ENCODE measurements at places on chromosomes 3 and 15.
A peak's percentile ranks its signal among the peaks of the same experiment; 100 is the strongest.

GRCh38 chr3:73056014-73056844 is 5.2 kb upstream of the EBLN2 start:
- DNase-seq: peak; percentile 35

GRCh38 chr15:101242160-101242998 is 9.5 kb downstream of the CHSY1 start:
- DNase-seq: no peak

DNA sequence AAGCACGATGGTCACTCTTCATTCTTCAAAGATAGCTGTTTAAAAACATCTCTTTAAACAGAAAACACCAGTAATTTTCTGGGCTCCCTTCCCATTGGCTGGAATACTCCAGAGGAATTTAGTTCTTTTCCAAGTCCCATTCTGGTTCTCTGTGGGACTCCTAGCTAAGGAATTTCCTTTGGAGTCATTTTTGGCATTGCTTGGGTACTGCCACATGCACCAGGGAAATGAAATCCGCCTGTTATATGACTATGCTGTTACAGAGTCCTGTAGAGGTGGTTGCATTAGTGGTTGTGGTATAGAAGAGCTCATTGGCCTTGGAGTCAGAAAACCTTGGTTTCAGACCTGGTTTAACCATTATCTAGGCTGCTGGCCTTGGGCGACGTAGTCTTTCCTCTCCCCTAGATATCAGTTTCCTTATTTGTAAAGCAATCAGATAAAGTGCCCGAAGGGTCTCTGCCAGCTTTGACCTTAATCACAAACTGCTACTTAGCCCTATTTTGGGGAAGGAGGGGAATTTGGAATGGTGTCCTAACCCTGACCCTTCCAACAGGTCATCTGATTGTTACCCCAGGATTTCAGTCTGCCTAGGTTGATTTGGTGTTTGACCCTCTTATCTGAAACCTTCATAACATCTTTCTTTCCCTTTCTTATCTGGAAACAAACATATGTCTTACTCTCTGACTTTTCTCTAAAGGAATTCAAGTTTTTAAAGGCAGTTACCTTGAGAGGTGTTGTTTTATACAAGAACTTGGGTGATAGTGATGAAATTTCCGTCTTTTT is 13.4 kb downstream of the RTP1 start:
- DNase-seq: peak; percentile 46

DNA sequence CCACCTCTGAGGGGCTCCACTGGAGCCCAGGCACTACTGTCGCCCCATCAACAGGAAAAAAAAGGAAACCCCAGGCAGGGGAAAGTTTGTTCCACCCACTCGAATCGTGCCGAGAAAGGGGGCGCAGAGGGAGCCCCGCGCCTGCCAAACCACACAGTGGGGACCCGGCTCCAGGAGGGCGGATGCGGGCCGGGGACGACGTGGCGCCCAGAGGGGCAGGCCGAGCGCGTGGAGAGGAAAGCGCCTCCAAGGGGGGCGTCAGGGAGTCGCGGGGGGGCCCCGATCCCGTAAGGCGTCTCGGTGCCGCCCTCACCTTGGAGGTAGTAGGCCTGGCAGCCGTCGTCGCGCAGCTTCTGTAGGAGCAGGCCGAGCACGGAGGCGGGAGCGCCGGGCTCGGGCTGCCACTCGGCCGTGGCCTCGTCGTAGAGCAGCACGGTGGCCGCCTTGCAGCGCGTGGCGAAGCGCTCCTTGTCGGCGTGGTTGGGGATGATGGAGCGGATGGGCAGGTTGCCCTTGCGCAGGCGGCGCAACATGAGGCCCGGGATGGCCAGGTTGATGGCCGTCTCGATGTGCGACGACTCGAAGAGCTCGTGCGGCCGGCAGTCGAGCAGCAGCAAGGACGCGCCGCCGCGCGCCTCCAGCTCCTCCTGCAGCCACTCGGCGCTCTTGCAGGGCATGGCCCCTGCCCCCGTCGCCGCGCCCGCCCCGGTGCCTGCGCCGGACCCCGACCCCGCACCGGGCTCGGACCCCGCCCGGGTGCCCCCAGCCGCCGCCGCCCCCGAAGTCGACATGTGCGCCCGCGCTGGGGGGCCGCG is 627 bp downstream of the DUSP7 start:
- peak; percentile 77 for DNase-seq

GRCh38 chr3:122217901-122218300 is 34.4 kb downstream of the CASR start:
- DNase-seq: no peak

- DNase-seq: no peak
These were observed 35.0 kb upstream of the ARID3B start for GRCh38 chr15:74505837-74506514.

DNA sequence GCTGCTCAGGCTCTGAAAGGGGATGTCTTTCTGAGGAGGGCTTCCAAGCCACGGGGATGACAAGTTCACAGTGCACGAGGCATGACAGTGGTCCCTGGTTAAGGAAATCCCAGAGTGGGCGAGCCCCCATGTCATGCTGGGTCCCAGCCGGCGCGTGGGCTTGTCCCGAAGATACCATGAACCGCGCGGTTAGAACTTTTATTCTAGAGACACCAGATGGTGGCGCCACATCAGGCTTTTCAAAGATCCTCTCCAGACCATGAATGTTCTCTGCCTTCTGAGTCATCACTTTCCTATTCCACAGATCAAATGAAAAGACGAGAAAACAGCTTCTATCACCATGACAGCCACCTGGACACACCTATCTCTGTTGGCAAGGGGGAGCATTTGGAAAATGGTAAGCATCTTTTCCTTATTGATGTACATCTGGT is 227.8 kb upstream of the LYSMD4 start:
- DNase-seq: no peak

GRCh38 chr15:70195587-70196305 is 98.0 kb upstream of the TLE3 start:
- DNase-seq: no peak

- no peak for DNase-seq
These were observed 86.8 kb upstream of the PSMD6 start for GRCh38 chr3:64110071-64110470.

DNA sequence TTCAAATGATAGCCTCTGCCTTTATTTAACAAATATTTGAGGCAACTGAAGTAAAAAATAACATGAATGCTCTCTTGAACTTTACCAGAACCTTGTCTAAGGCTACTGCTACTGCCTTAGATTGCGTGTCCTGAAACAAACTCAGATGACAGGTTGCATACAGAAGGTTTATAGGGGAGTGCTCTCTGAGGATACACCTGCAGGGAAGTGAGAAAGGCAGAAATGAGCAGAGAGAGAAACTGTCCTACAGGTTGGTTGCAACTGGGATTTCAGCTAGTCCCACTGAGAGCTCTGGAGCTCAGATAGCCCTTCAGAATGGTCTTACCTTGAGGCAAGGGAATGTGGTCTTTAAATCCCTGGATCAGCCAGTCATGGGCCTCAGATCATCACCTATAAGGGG is 165.5 kb downstream of the IL5RA start:
- DNase-seq: no peak

DNA sequence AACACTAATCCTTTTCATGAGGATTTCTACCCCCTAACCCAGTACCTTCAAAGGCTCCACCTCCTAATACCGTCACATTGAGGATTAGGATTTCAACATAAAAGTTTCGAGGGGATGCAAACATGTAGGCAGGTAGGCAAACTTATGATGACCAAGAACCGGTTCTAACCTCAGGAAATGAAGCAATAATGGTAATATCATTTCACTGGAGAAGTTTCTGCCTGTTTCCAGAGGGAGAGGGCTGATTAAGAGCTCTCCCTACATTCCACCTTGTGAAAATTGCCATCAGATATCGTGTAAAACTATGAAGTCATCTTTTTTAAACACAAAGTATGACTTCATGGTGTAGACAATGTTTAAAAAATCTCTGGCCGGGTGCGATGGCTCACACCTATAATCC is 31.6 kb downstream of the NKIRAS1 start:
- no peak for DNase-seq

GRCh38 chr3:188369526-188369925 is 215.6 kb downstream of the LPP start:
- DNase-seq: no peak

- DNase-seq: no peak
These were observed 157.9 kb downstream of the C3orf38 start for GRCh38 chr3:88307666-88308065.

DNA sequence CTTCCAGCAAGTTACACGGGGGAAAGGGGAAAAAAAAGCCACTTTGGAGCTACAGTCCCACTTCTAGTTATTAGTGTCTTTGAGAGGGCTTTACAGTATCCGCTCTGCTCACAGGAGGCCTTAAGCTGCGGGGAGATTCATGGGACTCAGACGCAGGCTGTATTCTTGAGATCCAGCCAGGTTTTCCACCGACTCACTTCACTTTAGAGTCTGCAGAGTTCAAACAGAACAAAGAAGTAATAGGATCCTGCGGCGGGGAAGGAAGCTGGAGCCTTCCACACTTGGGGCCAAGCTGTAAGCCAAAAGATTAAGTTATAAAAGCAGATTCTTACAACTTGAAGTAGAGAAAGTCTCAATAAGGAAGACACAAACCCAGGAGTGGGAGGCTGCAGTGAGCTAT is 60.2 kb upstream of the FAM174B start:
- no peak for DNase-seq

DNA sequence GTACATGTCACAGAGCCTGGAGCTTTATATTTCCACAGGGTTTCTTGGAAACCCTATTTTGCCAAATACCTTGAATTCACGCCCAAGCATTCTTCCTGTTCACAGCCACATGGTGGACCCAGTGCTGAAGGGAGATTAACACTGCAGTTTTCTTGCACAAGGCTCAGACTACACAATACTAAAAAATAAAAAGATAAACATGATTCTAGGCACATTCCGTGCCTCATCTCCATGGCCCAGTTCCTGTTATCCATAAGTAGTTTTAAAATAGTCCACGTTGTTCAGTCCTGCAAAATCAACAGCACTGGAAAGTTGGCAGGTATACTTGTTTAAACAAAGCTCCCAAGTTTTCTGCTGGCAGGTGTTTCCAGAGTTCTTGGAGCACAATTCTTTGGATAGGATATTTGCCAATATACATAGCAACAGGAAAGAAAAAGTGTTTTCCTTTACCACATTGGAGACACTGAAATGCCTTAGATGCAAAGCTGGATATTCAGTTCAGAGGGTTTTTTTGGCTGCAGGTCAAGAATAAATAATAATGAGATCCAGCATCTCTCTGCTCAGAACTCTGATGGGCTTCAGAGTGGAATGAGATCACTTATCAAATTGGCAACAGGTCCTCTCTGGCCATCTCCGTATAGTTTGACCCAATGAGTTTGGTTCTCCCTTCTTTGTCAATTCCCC is 88.1 kb upstream of the TGFBR2 start:
- DNase-seq: no peak
